Type B pancreatic cell (in vitro differentiated cells): ENCODE measurements at places on chromosomes 7 and 10.

- DNase-seq: no peak
These were observed 76.9 kb upstream of the KMT2C start for GRCh38 chr7:152512706-152513105.

DNA sequence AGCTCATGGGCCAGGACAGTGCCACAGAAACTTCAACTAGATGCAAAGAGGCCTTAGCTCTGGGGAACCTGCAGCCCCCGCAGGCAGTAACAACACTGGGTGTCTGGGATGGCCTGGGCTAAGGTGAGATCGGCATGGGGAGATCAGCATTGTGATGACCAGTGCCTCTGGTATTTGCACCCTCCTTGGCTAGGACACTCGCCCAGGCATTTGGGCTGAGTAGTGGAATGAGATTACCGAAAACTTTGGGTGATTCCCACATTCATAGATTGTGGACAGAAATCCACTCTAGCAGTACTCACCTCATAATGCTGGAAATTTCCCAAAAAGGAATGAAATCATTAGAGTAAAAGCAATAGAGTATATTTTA is 70.6 kb upstream of the ZMIZ2 start:
- no peak for DNase-seq

DNA sequence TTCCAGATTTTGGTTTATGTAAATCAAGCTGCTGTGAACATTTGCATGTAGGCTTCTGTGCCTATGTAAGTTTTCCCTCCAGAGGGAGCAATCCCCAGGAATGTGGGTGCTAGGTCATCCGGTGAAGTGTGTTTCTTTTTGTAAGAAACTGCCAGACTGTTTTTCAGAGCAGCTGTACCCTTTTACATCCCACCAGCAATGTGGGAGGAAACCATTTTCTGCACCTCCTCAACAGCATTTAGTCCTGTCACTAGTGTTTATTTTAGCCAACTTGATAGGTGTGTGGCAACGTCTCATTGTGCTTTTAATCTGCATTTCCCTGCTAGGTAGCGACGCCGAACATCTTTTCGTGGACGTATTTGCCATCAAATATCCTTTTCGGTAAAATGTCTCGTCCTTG is 395.7 kb upstream of the FOXK1 start:
- DNase-seq: no peak

GRCh38 chr10:90849956-90850749 is 7.7 kb downstream of the HTR7 start:
- no peak for DNase-seq

GRCh38 chr7:31796375-31796774 is 109.4 kb downstream of the PPP1R17 start:
- DNase-seq: no peak
